ENCODE measurements at places on chromosomes 6 and 20. TPM values are rescaled to one million over a fixed set of nuclear protein-coding genes. Genes with fewer than 3 reads are reported as not detected.

CFAP206 gene
- total RNA-seq = 0.58 TPM

RSPH4A gene
- 0.12 TPM for total RNA-seq

TEAD3 gene
- total RNA-seq = 7.3 TPM

CST5 gene
- total RNA-seq = not detected

SIRPD gene
- not detected for total RNA-seq

TRAPPC3L gene
- total RNA-seq = not detected

HAO1 gene
- not detected for total RNA-seq

EPB41L1 gene
- total RNA-seq = 78.7 TPM

VSX1 gene
- total RNA-seq = 0.93 TPM

SLC32A1 gene
- not detected for total RNA-seq

IRAK1BP1 gene
- total RNA-seq = 0.84 TPM

TNF gene
- not detected for total RNA-seq

CST7 gene
- total RNA-seq = not detected

SALL4 gene
- 1.4 TPM for total RNA-seq

MCHR2 gene
- not detected for total RNA-seq

OPN5 gene
- not detected for total RNA-seq

SMPDL3A gene
- 3.6 TPM for total RNA-seq

PCMT1 gene
- 102 TPM for total RNA-seq

AIF1 gene
- total RNA-seq = not detected

FRK gene
- 1.0 TPM for total RNA-seq

VGLL2 gene
- not detected for total RNA-seq

MAP3K5 gene
- total RNA-seq = 2.1 TPM

CASS4 gene
- not detected for total RNA-seq

ERVFRD-1 gene
- not detected for total RNA-seq

OR2B6 gene
- total RNA-seq = not detected

ZNF165 gene
- total RNA-seq = 0.94 TPM

RSPO4 gene
- total RNA-seq = 0.03 TPM

TPD52L1 gene
- 50.0 TPM for total RNA-seq

SRSF6 gene
- total RNA-seq = 103 TPM

PRL gene
- total RNA-seq = not detected

HLA-DRA gene
- not detected for total RNA-seq

SLC12A5 gene
- 10.9 TPM for total RNA-seq

PLN gene
- total RNA-seq = not detected

LIN28B gene
- 1.3 TPM for total RNA-seq

FNDC11 gene
- 0.21 TPM for total RNA-seq

SOBP gene
- 0.60 TPM for total RNA-seq

PROKR2 gene
- total RNA-seq = not detected

ZNF831 gene
- total RNA-seq = not detected

NCOA5 gene
- 22.3 TPM for total RNA-seq

BPIFA1 gene
- not detected for total RNA-seq

PTPRK gene
- total RNA-seq = 14.7 TPM

PSMB9 gene
- 14.0 TPM for total RNA-seq

GGT7 gene
- 5.7 TPM for total RNA-seq

TGM3 gene
- total RNA-seq = 0.05 TPM

ZBP1 gene
- 0.03 TPM for total RNA-seq

OXT gene
- not detected for total RNA-seq

GNAS gene
- total RNA-seq = 735 TPM

CBFA2T2 gene
- total RNA-seq = 5.6 TPM

TSPYL4 gene
- total RNA-seq = 3.2 TPM

ATRN gene
- total RNA-seq = 20.0 TPM

FKBP1C gene
- total RNA-seq = 2.1 TPM

ZC2HC1B gene
- total RNA-seq = not detected

SHLD1 gene
- total RNA-seq = 6.8 TPM

SMOC2 gene
- total RNA-seq = 0.03 TPM

PDYN gene
- not detected for total RNA-seq

C6orf89 gene
- 17.9 TPM for total RNA-seq

MAP1LC3A gene
- total RNA-seq = 31.2 TPM

All from A549 treated with AZD2906 at 1 μM for 4 hours (cell line).